ENCODE measurements at places on chromosomes 6 and 20.

- DNase-seq = no peak
Observed at GRCh38 chr6:116017546-116018295, 43.0 kb downstream of the FRK start.

- no peak for DNase-seq
Observed at GRCh38 chr6:106090001-106090400, 3.9 kb downstream of the PRDM1 start.

DNA sequence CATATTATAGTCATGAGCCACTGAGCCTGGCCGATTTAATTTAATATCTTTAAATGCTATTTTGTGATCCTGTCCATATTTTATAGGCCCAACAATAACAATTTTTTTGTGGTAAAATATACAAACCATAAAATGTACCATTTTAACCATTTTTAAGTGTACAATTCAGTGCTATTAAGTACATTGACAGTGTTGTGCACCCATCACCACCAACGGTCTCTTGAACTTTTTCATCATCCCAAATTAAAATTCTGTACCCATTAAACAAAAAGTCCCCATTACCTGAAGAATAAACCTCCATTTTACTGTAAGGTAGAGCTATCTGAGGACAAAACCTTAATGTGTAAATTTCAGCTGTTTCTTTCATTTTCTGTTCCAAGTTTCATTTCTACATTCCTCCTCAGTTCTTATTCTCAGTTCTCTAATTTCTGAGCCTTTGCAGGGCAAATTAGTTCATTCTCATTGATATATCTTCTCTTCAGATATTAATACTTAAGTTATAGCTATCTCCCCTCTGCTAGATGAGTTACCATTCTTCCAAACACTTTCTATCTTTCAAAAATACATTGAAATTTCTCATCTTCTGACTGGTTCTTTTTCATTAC lies 10.3 kb downstream of the MTO1 start:
- DNase-seq = no peak

- no peak for DNase-seq
Observed at GRCh38 chr6:43962458-43962857, 164.8 kb downstream of the MRPL14 start.

DNA sequence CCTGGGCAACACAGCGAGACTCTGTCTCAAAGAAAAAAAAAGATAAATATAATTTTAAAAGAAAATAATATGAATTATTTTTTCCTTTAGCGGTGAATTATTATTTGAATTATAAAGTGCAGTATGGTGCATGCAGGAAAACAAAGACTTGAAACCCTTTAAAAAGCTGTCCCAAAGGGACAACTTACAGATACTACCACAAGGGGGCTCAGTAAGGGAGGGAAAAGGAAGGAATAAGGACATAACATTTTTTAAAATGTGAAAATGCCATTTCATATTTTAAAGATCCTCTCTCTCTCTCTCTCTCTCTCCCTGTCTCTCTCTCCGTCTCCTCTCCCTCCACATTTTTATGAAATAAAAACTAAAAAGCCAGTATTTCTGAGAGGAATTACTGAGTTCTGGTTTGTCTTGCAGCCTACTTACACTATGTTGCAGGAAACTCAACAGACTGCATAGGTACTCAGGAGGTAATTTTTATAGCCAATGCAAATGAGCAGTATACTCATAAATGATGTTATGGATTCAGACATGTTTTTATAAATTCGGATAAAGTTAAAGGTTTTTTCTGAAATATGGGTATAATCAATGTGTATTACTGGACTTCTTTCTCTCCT lies 455.0 kb upstream of the GJE1 start:
- no peak for DNase-seq

DNA sequence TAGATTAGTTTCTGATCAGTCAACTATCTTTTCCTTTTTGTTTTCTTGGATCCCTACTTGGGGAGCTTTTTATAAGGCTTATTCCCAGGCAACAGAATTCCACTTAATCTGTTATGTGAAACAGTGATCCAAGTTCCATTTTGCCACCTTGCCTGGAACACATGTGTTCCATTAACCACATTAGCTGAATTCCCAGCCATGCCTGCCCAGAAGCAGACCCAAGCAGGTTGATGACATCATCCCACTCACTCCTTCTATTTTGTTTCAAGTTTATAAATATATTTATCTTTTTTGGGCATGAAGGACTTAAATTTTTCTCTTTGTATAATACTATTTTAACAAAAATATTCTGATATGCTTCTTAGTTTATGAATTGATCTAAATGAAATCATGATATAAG lies 587.4 kb downstream of the GRIK2 start:
- no peak for DNase-seq

- no peak for DNase-seq
Observed at GRCh38 chr6:109081026-109081425, 13.6 kb downstream of the SESN1 start.

DNA sequence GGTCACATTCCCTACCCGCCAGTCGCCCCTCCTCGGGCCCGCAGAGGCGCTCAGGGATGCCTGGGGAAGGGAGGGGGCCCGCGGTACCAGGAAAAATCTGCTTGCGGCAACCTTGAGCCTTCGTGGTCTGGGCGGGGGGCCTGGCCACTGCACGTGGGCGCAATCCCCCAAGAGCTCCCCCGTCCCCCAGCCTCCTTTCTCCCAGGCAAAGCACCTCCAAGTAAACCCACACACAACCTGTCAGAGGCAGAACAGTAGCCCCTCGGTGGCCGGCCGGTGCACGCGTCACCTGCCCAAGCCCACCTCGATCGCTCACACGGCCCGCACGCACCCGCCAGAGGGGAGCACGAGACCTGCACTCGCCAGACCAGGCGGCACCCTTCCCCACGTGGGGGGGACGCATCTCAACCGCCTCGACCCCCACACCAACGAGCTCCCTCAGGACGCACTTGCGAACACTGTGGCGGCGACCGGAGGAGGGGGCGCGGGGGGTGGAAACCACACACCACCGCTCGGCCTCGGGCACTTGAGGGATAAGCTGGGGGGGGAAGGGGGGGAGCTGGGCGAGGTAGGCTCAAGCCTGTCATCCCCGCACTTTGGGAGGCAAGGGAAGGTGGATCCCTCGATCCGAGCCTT lies 1955.7 kb upstream of the DEFB115 start:
- DNase-seq = no peak

GRCh38 chr6:84560436-84561390 lies 203.7 kb downstream of the TBX18 start:
- no peak for DNase-seq

DNA sequence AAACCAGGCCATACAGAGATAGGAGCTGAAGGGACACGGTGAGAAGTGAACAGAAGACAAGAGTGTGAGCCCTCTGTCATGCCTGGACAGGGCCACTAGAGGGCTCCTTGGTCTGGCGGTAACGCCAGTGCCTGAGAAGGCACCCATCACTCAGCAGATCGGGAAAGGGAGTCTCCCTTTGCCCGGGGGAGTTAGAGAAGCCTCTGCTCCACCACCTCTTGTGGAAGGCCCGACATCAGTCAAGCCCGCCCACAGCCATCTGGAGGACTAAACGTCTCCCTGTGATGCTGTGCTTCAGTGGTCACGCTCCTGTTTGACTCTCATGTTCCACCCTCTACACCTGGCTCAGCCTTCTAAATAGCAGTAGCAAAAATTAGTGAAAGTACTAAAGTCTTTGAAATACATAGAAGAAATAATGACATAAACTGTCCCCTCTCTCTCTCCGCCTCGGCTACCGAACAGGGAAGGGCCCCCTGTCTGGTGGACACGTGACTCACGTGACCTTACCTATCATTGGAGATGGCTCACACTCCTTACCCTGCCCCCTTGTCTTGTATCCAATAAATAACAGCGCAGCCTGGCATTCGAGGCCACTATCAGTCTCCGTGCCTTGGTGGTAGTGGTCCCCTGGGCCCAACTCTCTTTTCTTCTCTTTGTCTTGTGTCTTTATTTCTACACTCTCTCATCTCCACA lies 66.7 kb downstream of the RPP21 start:
- no peak for DNase-seq

GRCh38 chr6:14644381-14644780 lies 526.8 kb downstream of the CD83 start:
- no peak for DNase-seq

DNA sequence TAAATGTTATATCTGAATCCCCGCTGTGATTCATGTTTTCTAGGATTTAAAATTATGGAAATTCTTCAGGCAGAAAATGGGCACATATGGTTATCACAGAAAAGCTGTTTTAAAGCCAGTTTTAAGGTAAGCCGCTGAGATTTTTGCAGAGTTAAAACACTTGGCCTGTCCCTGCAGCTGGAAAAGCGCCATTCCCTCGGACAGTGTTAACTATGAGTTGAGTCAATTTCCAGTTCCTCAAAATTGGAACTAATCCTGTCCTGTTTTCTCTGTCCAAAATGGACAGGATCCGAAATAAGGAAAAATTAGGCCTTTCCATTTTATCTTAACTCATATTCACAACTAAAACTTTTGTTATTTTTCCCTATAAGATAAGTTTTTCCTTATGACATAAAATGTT lies 225.2 kb downstream of the SAMD5 start:
- DNase-seq = no peak

DNA sequence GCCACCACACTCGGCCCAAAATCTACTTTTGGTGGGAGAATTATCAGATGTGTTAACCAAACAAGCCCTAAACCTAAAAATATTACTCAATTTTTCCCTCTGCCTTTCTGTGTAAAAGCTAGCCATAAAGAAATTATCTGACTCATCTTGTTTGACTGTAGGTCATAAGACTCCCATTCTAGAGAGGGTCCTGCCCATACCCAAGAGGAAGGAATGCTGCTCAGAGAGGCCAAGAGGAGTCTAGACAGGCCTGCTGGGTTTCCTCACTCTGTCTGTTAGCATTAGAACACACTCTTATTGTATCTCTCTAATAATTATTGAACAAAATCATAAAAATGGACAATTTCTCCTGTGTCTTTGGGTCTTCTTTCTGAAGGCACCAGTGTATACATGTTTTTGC lies 26.1 kb downstream of the C6orf141 start:
- DNase-seq = no peak

GRCh38 chr6:16319813-16320532 lies 81.6 kb downstream of the GMPR start:
- peak; percentile 59 for DNase-seq

DNA sequence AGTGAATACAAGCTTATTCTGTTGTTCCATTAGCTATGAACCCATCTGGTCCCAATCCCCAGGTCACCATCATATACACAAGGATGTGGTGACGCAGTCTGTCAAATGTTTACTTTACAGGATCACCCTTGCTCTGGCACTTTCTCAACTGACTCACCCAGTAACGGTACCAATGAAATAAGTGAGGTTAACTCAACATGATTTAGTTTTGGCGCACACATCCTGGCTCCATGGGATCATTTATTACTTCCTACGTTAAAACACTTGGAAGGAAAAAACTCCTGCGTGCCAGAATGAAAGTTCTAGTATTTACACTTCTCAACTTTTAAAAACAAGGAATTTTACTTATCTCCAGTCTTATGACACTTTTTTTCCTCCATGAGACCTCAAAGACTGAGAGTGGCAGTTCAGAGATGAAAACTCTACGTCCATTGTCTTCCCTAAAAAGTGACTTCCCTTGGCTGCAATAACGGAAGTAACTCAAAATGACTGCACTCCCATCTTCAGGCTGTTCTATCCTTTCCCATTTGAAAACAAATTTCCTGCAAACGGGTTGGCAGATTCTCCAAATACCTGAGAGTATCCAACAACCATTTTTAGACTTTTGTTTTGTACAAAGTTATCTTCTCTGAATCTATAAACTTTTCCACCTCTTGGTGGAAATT lies 15.9 kb downstream of the AGPAT4 start:
- no peak for DNase-seq

- DNase-seq = no peak
Observed at GRCh38 chr6:11363881-11364576, 131.6 kb upstream of the NEDD9 start.

- no peak for DNase-seq
Observed at GRCh38 chr6:98039904-98040607, 757.0 kb upstream of the MMS22L start.

DNA sequence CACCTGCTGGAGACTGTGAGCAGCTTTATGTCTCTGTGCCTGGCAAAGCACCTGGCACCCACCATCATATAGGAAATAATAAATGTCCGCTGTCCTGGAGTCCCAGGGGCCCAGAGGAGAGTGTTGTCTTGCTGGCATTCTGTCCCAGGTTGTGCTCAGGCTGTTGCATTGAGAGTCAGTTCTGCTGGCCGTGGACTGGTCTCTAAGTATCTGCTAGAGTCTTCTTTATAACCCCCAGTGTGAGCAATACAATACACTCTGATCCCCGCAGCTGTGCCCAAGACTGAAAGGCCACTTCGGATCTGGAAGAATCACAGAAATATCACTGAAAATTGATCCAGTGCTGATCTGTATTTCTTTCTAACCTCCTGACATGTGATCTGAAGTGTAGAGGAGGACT lies 38.3 kb upstream of the HINT3 start:
- DNase-seq = no peak

- no peak for DNase-seq
Observed at GRCh38 chr6:24426729-24427446, 24.2 kb downstream of the MRS2 start.

GRCh38 chr6:151240036-151240685 lies 394 bp downstream of the AKAP12 start:
- no peak for DNase-seq

DNA sequence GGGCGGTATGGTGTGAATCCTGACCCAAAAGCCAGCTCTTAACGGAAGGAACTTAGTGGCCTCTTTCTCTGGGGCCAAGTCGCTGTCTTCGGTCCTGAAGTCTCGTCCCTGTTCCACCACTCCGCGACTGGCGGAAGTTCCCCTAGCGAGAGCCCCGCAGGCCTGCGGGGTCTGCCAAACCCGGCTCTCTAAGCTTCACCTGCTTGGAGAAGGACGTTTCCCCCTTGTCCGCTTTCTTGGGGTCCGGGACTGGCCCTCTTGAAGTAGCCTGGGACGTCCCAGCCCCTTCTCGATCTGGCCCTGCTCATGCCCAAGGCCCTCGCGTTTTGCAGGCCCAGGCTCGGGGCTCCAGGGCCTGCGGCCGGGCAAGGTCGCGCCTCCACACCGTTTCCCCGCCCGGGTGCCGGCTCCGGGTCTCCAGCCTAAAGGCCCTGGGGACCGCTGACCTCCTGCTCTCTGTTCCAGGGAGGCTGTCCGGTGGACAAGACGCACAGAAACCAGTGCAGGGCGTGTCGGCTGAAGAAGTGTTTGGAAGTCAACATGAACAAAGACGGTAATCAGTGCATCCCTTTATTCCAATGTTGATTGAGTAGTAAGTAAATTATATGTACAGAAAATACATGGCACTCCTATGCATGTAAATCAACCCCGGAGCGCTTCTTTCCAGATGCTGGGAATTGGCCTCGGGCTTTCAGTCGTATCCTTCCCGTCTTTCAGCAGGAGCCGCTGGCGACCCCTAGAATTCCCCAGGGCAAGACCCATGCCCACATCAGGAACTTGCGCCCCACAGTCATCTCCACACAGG lies 8.8 kb downstream of the NR2E1 start:
- no peak for DNase-seq

DNA sequence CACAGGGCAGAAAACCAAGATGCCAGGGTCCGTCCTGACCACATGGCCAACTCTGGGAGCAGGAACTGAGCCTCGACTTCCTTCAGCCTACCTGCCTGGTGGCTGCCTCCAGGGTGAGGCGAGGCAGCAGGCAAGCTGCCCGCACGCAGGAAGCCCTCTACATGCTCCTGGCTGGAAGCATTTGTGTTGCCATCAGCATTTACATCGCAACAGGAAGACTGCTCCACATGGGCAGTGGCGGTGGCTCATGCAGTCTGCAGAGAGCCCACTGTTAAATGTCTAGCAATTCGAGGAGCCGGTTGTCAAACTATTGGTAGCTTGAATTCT lies 233.8 kb downstream of the SYNDIG1 start:
- no peak for DNase-seq

- DNase-seq = no peak
Observed at GRCh38 chr6:20476501-20477043, 57.7 kb upstream of the CDKAL1 start.
